ENCODE measurements at places on chromosomes 6 and 20.

DNA sequence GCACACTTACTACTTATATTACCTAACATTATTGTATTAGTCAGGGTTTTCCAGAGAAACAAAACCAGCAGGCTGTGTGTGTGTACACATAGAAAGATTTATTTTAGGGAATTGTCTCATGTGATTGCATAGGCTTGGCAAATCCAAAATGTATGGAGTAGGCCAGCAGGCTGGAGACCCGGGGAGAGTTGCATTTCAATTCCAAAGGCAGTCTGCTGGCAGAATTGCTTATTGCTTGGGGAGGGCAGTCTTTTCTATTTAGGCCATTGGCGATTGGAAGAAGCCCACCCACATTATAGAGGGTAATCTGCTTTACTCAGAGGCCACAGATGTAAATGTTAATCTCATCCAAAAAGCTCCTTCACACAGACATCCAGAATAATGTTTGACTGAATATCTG, 157.0 kb downstream of the ADGRG6 start:
- no peak for DNase-seq

DNA sequence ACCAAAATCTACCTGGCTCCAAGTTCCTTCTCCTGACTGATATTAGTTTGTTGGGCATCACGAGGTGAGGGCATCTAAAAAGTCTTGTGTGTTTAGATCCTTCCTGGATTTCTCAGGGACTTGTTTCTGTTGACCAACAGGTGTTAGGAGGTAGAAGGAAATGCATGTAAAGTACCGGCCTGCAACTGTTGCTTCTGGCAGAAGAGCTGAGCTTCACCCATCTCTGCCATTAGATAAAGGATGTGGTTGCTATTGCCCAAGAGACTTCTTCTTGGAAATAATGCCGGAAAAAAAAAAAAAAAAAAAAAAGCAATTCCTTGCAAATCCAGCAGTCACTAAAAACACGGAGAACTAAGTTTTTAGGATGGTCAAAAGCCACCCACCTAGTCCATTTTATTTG, 303.1 kb downstream of the CDH26 start:
- DNase-seq = no peak

- DNase-seq = no peak
Observed at GRCh38 chr6:45069091-45069490, 259.0 kb upstream of the RUNX2 start.

DNA sequence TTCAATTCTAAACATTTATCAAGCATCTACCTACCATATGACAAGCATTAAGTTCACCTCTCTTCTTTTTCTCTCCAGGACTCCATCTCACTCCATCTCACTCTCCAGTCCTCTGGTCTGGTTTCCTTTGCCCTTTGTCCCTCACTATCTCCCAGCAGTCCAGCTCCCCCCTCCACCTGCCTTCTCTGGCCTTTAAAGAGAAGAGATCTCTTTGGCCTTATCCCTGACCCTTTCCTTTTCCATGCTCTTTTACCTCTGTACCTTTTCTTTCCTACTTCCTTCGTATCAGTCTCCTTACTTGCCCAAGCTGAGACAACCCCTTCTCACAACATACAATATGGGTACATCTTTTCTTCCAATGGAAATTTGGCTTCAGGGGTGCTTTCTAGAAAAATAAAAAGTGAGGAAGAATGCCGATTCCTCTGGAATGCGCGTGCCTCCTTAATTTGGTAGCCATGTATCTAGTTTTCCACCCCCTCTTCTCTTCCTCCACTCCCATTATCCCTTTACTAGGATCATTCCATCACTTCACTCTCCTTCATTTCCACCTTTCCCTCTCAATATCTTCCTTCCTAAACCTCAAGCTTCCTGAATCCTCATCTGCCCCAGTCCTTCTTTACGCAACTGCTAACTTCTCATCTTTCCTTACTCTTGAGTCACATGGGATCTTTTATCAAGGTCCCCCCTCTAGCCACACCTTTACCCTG, 745 bp upstream of the AGPAT1 start:
- peak; percentile 32 for DNase-seq

DNA sequence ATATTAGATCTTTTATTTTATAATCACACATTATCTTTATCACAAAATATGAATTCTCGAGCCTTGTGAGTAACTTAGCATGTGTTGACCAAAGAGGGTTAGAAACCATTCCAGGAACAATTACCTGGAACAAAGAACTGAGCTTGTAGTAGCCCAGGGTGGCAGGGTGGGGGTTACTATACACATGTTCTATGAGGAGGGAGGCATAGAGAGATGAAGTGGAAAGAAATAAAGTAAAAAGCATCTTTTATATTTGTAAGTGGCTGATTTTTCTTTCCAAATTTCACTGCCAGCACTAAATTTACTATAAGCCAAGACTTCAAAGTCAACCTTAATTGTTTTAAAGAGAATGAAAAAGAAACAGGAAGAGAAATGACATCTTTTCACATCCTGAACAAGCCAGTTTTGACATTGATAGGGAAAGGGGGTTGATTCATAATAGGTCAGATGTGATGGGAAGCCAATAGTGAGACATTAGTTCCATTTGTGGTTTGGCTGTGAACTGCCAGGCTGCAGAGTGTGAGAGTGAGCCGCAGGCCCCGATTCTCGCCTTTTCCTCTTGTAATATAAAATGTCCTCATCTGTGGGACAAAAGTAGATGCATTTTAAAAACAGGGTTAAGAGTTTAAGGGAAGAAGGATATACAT, 52.7 kb upstream of the MYB start:
- no peak for DNase-seq

- DNase-seq = no peak
Observed at GRCh38 chr6:166813461-166813860, 142.9 kb downstream of the RNASET2 start.

GRCh38 chr6:147716434-147716833, 207.9 kb downstream of the SAMD5 start:
- DNase-seq = no peak

DNA sequence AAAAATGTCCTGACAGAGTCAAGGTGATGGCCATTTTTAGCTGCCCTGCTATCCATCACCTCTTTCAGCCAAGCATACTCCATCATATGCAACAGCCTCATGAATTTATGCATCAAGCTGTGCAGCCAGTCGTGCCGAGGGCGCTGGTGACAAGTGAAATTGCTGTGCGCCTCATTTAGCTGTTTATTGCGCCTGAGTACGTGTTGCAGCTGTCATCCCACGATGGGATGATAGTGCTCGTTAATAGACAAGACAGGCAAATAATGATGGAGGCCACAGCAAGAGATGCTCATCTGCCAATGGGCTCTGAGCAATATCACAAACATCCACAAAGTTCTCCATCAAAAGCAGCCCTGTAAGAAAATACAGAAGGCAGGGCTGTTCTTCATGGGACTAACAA, 562.3 kb upstream of the POU3F2 start:
- DNase-seq = no peak

- DNase-seq = peak; percentile 94
Observed at GRCh38 chr20:3710703-3711483, 1.5 kb downstream of the SIGLEC1 start.

DNA sequence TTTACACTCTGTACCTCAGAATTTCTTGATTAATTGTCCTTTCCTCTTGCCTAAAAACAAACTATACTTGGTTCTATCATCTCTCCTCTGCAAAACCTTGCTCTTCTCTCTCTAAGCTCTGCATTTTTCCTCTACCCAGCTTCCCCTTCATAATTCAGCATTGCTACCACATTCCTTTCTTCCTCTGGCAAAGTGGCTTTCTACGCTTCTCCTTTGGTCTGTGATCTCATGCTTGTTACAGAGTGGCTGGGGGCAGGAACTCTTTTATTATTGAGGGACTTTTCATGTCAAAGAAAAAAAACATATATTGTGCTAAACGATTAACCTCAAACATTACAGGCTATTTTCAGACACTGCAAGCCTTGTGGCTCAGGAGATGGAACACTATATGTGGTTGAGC, 333.3 kb upstream of the KCNQ5 start:
- DNase-seq = no peak

GRCh38 chr6:160519603-160520042, 144.5 kb downstream of the LPA start:
- no peak for DNase-seq

GRCh38 chr6:13397359-13398068, 69.2 kb upstream of the TBC1D7 start:
- no peak for DNase-seq

DNA sequence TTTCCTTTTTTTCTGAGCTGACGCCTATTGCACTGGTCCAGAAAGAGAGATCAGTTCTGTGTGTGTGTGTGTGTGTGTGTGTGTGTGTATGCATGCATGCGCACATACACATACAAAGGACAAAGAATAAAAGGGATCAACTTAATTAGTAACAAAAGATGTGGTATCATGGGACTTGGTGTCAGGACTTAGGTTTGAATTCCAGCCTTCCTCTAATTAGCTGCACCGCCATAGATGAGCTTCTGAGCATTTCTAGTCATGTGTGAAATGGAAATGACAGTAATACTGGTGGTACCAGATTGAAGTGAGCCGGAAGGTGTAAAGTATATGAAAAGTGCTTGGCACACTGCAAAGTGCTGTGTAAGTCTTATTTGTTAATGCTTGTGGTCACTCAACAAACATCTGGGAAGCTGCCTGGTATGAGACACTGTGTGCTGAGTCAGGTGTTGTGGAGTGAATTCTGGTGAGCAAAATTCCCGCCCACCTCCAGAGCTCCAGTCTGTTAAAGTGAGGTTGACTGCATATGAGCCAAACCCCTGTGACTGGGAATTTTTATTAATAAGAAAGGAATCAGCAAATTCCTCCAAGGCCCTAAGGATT, 12.4 kb downstream of the DAAM2 start:
- DNase-seq = no peak

GRCh38 chr6:116073765-116074440, 13.2 kb upstream of the FRK start:
- DNase-seq = no peak

- DNase-seq = no peak
Observed at GRCh38 chr6:154347981-154348380, 8.6 kb downstream of the IPCEF1 start.

DNA sequence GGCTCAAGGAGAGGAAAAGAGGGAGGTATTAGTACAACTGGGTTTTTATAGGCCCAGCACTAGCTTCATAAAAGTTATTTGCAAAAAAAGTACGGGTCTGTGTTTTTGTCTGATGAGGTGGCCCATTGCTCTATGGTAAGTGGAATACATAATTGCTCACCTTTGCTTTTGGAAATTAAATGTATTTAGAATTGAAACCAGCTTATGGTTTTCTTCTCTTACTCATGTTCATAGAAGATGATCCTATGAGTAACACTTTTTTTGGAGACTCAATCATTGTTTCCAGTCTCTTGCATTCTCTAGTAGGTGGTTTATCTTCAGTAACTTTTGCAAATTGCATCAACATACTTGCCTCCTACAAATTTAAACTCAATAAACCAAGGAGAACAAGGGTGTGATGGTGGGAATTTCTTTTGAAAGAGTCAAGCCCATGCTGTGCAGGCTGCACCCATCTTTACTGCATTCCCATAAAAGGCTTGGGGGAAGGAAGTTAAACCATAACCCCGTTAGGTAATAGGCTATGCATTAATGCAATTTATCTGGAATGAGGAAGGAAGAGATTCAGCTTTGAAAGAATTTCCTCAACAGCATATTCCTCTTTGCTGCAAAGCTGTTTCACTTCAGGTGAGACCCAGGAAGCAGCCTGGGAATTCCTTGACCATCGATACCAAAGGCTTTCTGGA, 48.5 kb upstream of the EDN1 start:
- no peak for DNase-seq

DNA sequence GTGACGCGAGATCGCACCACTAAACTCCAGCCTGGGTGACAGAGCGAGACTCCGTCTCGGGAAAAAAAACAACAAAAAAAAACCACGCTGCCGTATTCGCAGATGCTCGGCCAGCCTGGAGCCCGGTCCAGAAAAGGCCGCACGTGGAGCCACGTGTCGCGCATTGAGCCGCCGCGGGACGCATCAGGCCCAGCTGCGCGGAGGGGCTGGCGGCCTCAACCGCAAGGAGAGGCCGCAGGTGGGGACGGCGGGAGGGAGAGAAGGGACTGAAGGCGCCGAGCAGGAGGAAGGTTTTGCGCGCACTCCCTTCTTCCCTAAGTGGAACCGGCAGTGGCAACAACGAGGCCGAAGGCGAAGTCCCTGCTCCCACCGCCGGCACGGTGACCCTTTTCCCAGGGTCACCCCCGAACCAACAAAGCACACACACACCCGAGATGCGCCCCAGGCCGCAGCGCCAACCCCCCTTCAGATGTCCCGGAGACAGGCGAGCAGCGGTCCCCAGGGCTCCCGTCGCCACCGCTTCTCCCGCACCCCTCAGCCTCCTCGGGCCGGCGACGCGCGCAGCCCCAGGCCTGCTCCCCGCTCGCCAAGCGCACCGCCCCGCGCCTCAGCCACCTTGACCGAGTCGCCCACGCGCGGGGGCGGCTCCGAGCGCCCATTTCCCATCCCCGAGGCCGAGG, 681 bp downstream of the SYCP2 start:
- DNase-seq = no peak

DNA sequence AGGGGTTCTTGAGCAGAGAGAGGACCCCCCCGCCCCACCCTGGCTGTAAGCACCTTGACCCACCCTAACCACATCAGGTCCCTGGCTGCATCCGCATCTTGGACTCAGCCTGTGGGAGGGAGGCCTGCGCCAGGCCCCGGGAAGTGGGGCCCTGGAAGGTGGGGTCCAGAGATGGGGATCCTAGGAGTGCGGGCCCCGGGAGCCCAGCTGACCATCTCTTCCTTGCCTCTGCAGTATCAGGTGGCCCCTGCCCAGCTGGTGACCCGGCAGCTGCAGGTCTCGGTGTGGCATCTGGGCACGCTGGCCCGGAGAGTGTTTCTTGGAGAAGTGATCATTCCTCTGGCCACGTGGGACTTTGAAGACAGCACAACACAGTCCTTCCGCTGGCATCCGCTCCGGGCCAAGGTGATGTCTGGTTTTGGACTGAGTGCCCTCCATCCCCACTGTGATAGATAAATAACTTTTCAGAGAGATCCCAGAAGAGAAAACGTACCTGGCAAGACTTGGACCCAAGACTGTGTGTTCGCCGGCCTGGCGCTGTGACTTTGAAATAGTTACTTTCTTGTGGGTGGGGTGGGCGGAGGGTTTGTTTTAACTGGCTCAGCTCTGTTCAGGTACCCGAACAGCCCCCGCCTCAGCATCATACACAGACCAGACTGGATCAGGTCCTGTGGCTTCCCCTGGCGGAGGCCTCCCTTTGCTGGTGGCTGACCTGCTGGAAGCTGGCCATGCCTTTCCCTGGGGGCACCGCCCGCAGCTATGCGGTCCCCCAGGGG, 62.0 kb downstream of the EZR start:
- no peak for DNase-seq

GRCh38 chr6:26361544-26361943, 3.5 kb upstream of the BTN3A2 start:
- DNase-seq = no peak

- no peak for DNase-seq
Observed at GRCh38 chr6:7343546-7344475, 30.8 kb upstream of the SSR1 start.

Measured in aorta (tissue), 5 donors.